Esophagus muscularis mucosa (tissue), 4 donors: ENCODE measurements at places on chromosomes 13 and 19.
A peak's percentile ranks its signal among the peaks of the same experiment; 100 is the strongest.

GRCh38 chr19:42394751-42395150 lies 4.7 kb upstream of the CNFN start:
- DNase-seq = no peak

- no peak for DNase-seq
Observed at GRCh38 chr19:29504454-29504853, 21.3 kb upstream of the VSTM2B start.

DNA sequence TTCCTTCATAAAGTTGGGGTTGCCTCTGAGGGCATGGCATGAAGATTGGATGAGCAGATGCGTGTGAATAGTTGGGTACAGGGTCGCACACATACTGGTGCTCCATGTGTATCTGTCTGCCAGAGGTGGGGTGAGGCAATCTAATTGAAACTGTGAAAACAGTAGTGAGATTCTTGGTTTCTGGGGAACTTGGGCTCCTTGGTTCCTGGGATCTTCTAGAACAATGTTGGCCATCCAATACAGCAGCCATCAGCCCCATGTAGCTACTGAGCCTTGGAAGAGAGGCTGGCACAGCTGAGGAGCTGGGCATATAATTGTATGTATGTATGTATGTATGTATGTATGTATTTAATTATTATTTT lies 616 bp downstream of the FCHO1 start:
- DNase-seq = no peak

DNA sequence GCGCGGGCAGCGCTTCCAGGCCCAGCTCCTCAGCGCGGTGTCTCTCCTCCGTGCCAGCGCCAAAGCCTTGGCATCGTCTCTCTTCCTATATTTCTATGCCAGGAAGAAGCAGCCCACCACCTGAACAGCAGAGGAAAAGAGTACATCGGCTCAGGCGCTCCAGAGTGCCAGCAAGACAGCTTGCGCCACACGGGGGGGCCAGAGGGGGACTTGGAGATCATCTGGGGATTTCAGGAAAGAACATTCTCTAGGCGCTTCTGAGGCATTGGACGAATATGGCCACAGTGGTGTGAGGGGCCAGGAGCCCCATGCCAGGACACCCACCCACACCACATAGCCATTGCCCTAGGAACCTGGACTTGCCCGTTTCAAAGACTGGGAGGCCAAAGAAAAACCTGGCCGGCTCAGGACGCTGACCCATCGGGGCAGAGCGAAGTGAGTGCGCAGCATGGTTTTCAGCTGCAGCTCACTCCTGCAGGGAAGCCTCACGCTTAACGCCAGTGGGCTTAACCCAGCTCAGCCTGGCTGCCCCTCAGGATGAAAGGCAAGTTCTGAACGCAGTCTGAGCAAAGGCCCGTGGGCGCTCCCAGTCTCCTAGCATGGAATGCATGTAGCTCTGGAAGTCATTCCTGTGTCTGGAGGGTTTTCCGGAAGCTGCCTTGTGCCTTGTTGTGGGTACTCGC lies 62.1 kb downstream of the GGACT start:
- DNase-seq = no peak

- DNase-seq = no peak
Observed at GRCh38 chr13:100480676-100481075, 107.9 kb downstream of the GGACT start.

DNA sequence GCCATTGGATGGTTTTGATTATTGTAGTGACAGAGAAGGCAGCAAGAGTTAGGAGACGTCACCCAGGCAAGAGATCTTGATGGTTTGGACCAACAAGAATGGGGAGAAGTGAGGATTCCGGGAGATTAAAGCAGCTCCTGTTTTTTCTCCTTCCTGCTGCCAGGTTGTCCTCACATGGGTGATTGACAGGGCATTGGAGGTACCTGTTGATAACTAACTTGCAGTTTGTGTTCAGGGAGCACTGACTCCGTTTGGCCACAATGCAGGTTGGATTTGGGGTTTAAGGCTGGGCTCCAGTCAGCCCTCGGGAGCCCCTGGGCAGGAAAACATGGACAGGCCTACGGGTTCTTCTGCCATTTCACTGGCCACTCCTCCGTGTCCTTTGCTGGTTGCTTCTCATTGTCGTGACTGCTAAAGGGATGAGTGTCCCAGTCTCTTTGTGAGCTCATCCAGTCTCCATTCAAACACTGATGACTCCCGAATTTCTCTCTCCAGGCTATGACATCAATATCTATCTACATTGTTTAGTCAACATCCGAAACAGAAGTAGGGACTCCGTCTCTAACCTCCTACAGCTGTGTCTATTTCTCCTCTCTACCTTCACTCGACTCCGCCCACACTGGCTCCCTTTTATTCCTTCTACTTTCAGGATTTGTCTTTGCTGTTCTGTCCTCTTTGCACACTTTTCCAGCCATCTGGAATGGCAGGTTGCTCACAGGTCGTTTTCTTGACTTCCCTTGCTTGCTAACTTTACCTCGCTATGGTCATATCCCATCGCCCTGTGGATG lies 1.3 kb upstream of the PTOV1 start:
- no peak for DNase-seq

DNA sequence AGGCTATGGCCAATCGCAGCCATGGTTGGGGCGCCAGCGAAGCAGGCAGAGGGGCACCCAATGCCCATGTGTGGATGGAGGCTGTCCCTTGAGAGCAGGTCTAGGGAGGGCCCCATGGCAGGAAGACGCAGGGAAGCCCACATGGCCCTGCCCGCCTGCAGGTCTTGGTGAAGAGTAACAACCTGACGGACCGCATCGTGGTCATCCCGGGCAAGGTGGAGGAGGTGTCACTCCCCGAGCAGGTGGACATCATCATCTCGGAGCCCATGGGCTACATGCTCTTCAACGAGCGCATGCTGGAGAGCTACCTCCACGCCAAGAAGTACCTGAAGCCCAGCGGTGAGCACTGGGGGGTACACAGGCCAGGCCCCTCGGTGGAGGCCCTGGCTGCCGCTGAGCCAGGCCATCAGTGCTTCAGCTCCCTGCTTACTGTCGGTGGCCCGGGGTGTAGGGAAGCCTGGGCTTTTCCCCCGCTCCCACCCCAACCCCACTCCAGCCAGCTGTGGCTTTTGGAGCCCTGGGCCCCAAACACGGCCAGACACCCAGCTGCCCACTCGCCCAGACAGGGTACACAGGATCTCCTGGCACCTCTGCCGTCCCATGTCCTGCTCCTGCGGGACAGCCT lies 14.6 kb downstream of the YIPF2 start:
- no peak for DNase-seq

- peak; percentile 89 for DNase-seq
Observed at GRCh38 chr19:53333066-53333462, 485 bp upstream of the ZNF845 start.
